HCT116 (cell line): ENCODE measurements at places on chromosomes 6 and 20.

DNA sequence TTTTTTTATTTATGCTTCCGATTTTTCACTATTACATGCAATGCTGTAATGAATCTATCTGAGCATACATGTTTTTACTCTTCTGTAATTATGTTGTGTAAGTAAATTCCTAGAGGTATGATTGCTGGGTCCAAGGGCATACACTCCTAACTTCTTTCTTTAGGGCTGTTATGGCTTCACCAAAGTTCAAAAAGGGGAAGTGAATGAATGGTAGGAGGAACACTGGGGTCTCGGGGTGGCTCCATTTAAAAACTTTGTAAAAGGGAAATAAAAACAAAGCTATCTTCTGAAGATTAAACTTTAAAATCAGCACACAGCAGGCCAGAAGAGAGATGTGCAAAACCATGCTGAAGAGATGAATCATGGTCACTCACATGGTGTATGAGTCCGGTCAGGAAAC is 289.1 kb upstream of the SUPT3H start:
- DNase-seq: no peak

DNA sequence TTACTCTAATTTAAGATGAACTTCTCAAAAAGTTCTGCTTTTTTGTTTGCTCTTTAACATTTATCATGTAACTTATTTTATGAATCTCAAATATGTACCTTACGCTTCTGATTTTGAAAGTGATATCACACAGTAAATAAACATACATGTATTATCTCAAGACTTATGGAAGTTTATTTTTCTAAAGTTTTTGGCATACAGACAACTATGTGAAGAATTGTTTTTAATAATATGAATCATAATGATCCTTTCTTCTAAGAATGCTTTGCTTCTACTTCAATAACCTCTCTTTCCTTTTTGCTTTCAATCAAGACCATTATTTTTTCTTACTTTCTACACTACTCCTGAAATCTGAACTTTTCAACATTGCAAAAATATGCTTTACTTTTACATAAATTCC is 816.4 kb downstream of the EYS start:
- DNase-seq: no peak

DNA sequence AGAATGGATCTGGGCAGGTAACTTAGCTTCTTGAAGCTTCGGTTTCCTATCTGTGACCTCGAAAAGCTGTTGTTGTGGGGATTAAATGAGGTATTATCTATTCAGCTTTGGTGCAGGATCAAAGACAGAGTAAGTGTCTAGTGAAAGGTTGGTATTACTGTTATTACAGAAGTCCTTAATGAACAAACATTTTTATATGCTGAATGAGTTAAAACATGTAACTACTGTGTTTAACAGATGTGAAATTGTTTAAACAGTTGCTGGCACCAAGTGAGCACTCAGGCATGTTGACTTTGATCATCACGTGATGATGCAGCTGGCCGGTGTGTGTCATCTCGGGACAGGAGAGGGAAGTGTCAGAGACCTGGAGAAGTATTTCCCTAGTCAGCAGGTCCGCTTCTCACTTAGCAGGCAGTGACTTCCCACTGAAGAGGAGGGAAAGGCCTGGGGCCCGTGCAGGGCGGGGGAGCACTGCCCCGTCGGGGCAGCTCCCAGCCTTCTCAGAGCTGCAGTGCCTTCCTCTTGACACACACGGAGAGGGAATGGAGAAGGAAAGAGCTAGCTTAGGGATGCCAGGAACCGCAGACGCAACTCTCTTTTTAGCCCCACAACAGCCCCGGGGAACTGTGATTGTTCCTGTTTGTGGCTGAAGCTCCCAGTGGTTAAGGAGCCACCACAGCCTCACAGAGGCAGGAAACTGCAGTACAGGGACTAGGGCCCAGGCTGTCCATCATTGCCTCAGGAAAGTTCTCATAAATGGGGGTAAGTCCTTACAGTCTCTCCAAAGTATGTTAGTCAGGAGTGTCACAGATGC is 18.0 kb downstream of the TUBB2A start:
- DNase-seq: no peak

DNA sequence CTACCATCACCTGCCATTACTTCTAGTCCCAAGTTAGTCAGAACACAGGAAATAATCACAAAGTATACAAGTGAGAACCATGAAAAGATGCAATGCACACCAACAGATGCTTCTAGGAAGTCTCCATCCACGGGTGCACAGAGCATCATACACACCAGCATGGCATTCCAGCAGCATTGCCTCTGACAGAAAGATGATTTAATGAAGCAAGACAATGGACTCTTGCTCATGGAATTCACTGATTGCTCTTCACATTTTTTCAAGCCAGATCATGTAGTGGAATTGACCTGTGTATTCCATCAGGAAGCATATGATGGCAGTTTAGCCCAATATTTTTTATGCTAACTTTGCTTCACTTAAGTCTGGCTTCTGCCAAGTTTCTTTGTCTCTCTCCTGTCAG is 406.3 kb upstream of the RGS17 start:
- no peak for DNase-seq

GRCh38 chr20:50727792-50728485 is 3.4 kb upstream of the PARD6B start:
- DNase-seq: no peak

- no peak for DNase-seq
These were observed 464.9 kb downstream of the TBC1D32 start for GRCh38 chr6:120869397-120869796.
